ENCODE measurements at places on chromosomes 12 and 14.

- no peak for DNase-seq
Measured at GRCh38 chr12:105704787-105705186, 374.3 kb downstream of the C12orf75 start.

- no peak for DNase-seq
Measured at GRCh38 chr12:57434517-57435223, at the start of gene INHBC. INHBC (plus strand) TSS chr12:57434784; CDS start chr12:57434887, 103 bp downstream.

GRCh38 chr14:105013150-105013785 is 7.6 kb downstream of the CDCA4 start:
- no peak for DNase-seq

DNA sequence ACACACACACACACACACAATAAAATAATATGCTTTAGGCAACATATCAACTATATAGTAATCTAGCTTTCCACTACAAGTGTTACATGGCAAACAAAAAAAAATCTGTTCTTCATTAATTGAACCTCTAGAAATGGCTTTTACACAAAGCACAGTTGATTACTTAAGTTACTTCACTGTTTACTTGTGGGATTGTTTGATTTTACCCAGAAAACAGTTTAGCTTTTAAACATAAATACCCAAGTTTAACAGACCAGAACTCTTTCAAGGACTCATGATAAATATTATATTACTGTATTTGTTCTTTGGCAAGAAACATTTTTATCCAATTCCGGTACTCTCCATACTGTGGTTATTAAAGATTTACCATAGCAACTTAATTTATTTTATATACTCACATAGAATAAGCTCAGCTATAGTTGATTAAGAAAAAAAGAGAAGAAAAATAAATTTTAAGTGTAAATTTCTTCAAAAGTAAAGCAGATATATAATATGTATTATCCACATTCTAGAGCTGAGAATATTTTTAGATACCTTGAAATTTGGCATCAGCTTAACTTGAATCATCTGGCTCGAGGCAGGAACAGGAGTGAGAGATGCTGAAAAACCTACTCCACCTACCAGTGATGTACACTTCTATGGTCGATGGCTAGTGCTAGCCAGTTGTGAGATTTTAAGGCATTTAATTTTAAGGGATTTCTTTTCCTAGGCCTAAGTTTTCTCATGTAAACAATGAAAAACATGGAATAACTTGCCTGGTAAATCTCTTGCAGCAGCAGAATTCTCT is 126.0 kb downstream of the BTG1 start:
- DNase-seq: no peak

Measured in stimulated activated CD4-positive, alpha-beta T cell treated with anti-CD3 and anti-CD28 coated beads, Interleukin-12 subunit alpha, Interleukin-12 subunit beta, amount 100 ng/mL, for 24 hours (primary cell).